ENCODE measurements at places on chromosomes 1 and 21.

DNA sequence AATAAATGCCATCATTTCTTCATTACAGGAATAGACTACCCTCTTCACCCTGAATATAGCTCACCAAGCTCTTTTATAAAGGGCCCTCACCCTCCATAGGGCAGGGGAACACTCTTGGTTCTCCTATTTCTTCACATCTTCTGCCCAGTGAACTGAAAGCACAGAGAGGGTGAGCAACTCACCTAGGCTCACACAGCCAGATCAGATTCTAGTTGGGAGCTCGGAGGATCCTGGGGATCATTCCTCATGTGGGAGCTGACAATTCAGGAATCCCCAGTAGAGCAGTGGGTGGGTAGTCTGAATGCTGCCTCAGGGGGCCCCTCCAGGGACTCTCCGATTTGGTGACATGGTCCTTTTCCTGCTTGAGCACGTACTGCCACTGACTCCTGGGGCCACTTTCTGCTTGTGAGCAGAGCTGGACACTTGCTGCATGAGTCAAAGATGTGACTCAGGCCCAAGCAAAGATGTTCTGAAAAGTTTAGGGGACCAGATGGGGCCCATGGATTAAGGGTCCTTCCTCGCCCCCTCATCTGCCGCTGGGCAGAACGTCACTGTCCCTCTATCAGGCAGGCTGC, 63.7 kb upstream of the WNT4 start:
- DNase-seq = no peak

- DNase-seq = no peak
Observed at GRCh38 chr1:49854741-49855140, 169.0 kb downstream of the AGBL4 start.

DNA sequence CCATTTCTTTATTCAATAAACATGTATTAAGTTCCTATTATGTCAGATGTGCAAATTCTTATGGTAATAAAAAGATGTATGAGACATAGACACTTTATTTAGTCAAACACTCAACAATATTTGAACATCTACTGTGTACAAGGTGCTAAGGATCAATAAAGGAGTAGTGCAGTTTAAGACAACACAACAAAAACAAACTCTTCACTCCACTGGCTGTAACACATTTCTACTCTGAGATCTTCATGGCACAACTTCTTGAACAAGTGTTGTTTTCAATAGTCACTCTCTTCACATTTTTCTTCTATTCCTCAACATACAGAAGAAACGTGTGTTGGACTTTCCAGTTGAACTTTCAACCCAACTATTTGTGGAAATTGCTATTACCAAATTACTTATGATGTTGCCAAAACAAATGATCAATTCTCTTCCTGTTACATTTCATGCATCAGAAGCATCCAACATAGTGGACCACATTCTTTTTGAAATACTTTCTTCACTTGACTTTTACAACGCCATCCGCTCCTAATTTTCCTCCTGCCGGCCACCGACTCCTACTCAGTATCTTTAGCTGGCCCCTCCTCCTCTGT, 25.4 kb downstream of the HSD3B1 start:
- DNase-seq = no peak

GRCh38 chr21:31592963-31593560, 66.4 kb upstream of the SOD1 start:
- DNase-seq = no peak

- no peak for DNase-seq
Observed at GRCh38 chr1:12142141-12142823, 24.5 kb upstream of the TNFRSF1B start.

DNA sequence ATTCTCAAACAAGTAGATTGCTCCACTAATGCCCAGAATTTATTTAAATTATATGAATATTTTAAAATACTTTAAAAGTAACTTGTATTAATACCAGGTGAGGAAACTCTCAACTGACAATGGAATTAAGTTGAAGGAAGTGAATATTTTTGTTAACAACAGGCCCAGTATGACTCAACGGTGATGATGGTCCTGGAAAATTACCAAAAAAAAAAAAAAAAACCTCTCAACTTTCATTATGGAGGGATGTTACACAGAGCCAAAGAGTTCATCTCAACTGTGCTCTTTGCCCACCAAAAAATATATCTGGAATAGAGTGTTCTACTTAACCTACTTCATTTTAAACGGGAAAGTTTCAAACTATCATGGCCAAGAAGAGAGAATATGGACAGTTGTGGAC, 28.3 kb downstream of the CFH start:
- no peak for DNase-seq

DNA sequence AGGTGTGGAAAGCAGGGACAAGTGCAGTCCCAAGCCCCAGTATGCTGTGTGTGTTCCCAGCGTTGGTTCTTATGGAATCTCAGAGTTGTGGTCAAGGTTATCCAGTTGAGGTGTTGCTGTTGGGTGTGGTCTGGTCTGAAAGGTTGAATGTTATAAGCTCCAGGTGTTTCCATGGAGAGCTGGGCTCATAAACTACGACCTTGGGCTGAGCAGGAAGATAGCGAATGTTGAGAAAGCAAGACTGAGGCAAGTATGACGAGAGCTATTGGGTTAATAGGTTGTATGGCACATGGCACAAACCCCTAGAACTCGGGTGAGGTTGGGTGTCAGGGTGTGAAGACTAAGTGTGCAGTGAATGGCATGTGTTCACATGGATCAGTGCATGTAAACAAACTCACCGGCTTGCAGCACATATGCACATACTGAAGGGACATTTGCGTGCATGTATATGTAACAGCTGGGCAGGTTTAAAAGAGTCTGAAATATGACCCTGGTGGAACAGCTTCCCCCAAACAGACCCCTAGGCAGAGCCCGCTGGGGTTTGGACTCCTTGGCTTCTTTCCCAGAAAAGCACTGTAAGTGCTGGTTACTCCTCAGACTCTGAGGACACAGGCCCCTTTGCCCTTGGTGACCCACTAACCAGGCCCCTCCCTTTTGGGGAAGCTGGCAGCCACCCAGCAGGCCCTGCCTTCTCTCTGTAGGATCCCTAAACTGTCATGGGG, 117.5 kb downstream of the NAV1 start:
- no peak for DNase-seq

Data from GDM1 (cell line).